ENCODE measurements at places on chromosomes 13 and 19. TPM values are rescaled to one million over a fixed set of nuclear protein-coding genes. Genes with fewer than 3 reads are reported as not detected.
A peak's percentile ranks its signal among the peaks of the same experiment; 100 is the strongest.

- peaks cover 2% of the 10 kb centered on the region for H3K4me1 ChIP-seq
- DNase-seq, result no peak
- H3K27me3 ChIP-seq, result peaks cover 8% of the 10 kb centered on the region
- H3K27ac ChIP-seq, result no peak overlapping the region
These were observed 30.0 kb upstream of the RFXAP start for GRCh38 chr13:36789061-36789460.

- H3K36me3 ChIP-seq, result peaks cover 3% of the 10 kb centered on the region
- H3K4me3 ChIP-seq, result peak overlapping the region; percentile 91
- H3K4me1 ChIP-seq, result peaks cover 20% of the 10 kb centered on the region
- peak overlapping the region; percentile 92 for H3K27ac ChIP-seq
These were observed 1.2 kb downstream of the SPART start for GRCh38 chr13:36344886-36345437.

- peak overlapping the region; percentile 83 for H3K27ac ChIP-seq
- DNase-seq, result no peak
- peaks cover 59% of the 10 kb centered on the region for H3K36me3 ChIP-seq
- peak overlapping the region; percentile 70 for H3K4me3 ChIP-seq
- no peaks in the 10 kb centered on the region for H3K27me3 ChIP-seq
- H3K4me1 ChIP-seq, result peaks cover 60% of the 10 kb centered on the region
These were observed 67.2 kb upstream of the GPR183 start for GRCh38 chr13:99374169-99374991.

DNA sequence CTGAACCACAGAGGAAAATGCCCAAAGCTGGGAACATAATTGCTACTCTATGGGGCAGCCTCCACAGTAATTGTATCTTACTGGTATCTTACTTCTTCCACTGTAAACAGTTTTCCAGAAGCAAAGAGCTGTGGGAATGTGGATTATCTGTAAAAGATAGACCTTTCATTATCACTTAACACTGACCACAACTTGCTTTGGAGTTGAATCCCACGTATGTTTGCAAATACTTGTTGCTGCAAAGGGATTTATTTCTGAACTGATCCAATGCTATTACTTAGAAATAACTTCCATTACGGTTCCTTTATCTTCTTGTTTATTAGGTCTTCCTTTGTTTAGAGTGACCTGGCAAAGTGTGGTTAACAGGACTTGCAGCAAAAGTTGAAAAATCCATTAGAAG lies 218.1 kb downstream of the KCTD12 start:
- no peaks in the 10 kb centered on the region for H3K36me3 ChIP-seq
- H3K27ac ChIP-seq, result no peak overlapping the region
- DNase-seq, result no peak
- H3K4me1 ChIP-seq, result no peaks in the 10 kb centered on the region
- peaks cover 3% of the 10 kb centered on the region for H3K27me3 ChIP-seq

GRCh38 chr13:68057836-68058235 lies 827.7 kb upstream of the PCDH9 start:
- no peaks in the 10 kb centered on the region for H3K27me3 ChIP-seq
- H3K27ac ChIP-seq, result no peak overlapping the region
- no peak overlapping the region for H3K4me3 ChIP-seq

- no peak overlapping the region for H3K27ac ChIP-seq
- no peaks in the 10 kb centered on the region for H3K36me3 ChIP-seq
- DNase-seq, result no peak
- H3K27me3 ChIP-seq, result no peaks in the 10 kb centered on the region
- no peak overlapping the region for H3K4me3 ChIP-seq
These were observed 82.2 kb downstream of the HS6ST3 start for GRCh38 chr13:96172066-96172465.

DNA sequence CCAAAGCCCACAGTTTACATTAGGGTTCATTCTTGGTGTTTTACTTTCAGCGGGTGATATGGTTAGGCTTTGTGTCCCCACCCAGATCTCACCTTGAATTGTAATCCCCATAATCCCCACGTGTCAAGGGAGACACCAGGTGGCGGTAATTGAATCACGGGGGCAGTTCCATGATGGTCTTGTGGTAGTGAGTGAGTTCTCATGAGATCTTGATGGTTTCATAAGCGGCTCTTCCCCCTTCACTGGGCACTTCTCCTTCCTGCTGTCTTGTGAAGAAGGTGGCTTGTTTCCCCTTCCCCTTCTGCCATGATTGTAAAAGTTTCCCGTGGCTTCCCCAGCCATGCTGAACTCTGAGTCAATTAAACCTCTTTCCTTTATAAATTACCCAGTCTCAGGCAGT lies 12.0 kb downstream of the FPR2 start:
- no peak overlapping the region for H3K4me3 ChIP-seq
- H3K27ac ChIP-seq, result no peak overlapping the region
- no peak for DNase-seq
- H3K36me3 ChIP-seq, result no peaks in the 10 kb centered on the region
- H3K4me1 ChIP-seq, result peaks cover 4% of the 10 kb centered on the region
- H3K27me3 ChIP-seq, result peaks cover 27% of the 10 kb centered on the region

GRCh38 chr19:49594993-49595818 lies 4.2 kb downstream of the PRR12 start:
- H3K4me3 ChIP-seq, result no peak overlapping the region

DNA sequence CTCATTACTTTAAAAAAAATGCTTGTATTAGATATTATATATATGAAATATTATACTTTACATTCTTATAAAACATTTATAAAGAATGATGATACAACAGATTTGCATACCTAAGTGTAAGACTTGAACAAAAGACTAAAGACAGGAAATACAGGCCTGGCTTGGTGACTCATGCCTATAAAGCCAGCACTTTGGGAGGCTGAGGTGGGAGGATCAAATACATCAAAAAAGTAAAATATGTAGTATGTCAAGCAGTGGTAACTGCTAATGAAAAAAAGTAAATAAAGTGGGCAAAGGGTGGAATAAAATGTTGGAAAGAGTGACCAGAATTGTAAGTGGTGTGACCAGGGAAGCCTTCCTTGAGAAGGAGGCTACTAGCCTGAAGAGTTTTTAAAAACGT lies 133.7 kb downstream of the GGACT start:
- H3K4me1 ChIP-seq, result peaks cover 9% of the 10 kb centered on the region
- no peak overlapping the region for H3K27ac ChIP-seq
- no peak for DNase-seq

GRCh38 chr13:66612983-66613382 lies 617.2 kb downstream of the PCDH9 start:
- no peak overlapping the region for H3K27ac ChIP-seq
- no peak overlapping the region for H3K4me3 ChIP-seq
- H3K36me3 ChIP-seq, result no peaks in the 10 kb centered on the region

Gene ZNF761
- total RNA-seq, result 17.2 TPM
